ENCODE measurements at places on chromosomes 7 and 10.
A peak's percentile ranks its signal among the peaks of the same experiment; 100 is the strongest.

GRCh38 chr7:134210976-134211663, 84.0 kb downstream of the LRGUK start:
- no peak for DNase-seq

DNA sequence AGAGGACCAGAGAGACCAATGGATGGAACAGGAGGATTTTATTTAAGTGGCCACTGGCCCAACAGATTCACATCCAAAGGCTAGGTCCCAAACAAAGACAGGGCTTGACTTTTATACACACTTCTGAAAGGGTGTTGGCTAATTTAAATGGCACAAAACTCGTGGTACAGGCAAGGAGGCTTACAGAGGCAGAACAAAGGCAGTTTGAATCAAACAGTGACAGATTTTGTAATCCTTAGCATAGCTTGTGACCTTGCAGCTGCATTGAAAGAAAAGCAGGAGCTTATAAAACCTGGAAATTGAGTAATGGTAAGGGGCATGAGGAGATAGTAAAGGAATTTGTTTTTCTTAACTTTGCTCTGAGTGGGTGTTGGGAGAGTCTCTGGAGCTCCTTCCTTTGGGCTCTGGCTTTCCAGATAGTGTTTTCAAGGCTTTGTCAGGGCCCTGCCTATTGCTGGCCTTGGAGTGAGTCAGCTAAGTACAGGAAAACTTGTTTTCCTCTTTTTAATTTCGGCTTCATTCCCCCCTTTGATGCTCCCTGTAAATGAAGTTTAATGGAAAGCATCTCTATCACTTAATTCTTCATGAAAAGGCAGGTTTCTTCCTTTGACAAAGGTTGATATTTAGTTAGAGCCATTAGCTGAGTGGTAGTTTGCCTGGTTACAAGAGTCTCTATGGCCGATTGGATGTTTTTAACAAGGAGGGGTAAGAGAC, 96.9 kb downstream of the TRIM24 start:
- DNase-seq, result no peak

GRCh38 chr7:106521541-106521940, 139.4 kb downstream of the CCDC71L start:
- no peak for DNase-seq

- no peak for DNase-seq
Measured at GRCh38 chr10:123783296-123783695, 108.3 kb downstream of the CPXM2 start.

DNA sequence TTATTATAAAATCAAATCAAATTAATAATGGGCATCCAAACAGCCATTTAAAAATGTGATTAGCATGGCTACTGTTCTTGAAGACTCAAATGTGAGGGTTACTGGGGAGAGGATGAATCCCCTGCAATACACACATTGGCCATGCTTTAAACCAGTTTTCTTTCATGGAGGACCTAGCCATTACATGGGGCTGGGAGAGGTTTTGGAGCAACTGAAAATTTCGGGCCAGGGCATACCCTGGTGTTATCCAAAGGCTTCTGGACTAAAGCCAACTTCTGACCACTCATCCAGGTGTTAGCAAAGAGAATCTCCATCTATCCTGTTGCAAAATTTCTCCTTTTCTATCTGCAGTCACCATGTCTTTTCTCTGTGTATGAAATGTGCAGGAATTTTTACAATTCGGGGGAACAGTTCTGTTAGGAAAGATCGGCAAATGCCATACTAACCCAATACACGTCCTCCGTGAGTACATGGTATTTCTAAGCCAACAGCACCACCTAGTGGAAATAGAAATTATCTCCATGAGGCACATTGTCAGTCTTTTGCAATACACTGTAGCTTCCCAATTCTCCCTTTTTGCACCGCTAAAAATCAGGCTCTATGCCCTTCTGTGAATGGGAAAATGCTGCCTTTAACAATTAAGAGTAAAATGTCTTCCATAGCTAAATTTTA, 47.0 kb upstream of the ZNF107 start:
- no peak for DNase-seq

- DNase-seq, result no peak
Measured at GRCh38 chr10:84762754-84763394, 434.5 kb downstream of the CCSER2 start.

DNA sequence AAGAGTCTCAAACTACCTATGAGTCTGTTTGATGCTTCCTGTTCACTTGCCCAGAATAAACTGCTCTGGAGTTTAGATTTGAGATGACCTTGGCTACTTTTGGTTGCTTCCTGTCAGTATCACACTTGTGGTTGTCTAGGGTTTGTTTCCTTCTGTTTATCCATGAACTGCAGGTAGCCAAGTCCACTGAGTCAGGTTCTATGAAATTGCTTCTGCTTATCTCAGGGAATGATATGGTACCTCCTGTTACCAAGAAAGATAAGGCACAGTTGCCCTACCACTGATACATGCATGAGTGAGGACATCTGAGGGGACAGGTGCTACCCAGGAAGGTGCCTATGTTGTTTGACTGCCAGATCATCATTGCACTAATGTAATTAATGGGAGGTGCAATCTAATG, 15.8 kb upstream of the EEPD1 start:
- DNase-seq, result no peak

GRCh38 chr7:117435475-117436043, 8.3 kb upstream of the ASZ1 start:
- DNase-seq, result no peak

GRCh38 chr10:75202321-75203045, 8.1 kb upstream of the VDAC2 start:
- DNase-seq, result no peak

GRCh38 chr10:60353519-60354258, 36.0 kb downstream of the ANK3 start:
- DNase-seq, result peak; percentile 54

DNA sequence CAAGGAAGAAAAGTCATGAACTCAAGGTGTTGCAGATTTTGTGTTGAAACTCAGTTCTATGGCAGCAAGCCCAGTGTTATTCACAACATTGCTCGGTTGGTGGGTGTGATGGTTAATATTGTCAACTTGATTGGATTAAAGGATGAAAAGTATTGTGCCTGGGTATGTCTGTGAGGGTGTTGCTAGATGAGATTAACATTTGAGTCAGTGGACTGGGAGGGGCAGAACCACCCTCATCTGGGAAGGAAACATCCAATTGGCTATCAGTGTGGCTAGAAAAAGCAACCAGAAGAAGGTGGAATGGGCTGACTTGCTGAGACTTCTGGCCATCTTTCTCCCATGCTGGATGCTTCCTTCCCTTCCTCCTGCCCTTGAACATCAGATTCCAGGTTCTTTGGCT, 353.2 kb downstream of the ADRA2A start:
- DNase-seq, result no peak

DNA sequence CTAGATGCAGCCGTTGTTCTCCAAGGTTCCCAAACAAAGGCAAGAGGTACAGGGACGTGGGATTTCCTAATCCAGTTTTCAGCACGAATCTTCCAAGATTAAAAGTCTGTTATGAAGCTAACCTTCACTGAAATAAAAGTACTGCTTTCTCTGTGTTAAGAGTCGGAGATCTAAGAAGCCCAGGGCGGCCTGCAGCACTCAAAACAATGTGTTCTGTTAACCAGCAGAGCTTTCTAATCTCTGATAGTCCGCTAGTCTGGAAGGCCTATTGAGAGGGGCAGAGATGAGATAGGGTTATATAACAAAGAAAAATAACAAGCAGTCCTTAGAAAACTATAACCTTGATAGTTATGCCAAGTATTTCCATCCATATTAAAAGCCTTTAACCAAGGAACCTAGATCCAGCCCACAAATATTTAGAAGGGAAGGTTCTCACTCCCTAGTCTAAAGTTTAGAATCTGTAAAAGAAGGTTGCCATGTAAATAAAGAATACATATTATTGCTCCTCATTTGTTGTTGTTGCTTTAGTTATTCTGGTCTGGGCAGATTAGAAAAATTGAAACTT, 106.3 kb upstream of the SVIL start:
- DNase-seq, result no peak

DNA sequence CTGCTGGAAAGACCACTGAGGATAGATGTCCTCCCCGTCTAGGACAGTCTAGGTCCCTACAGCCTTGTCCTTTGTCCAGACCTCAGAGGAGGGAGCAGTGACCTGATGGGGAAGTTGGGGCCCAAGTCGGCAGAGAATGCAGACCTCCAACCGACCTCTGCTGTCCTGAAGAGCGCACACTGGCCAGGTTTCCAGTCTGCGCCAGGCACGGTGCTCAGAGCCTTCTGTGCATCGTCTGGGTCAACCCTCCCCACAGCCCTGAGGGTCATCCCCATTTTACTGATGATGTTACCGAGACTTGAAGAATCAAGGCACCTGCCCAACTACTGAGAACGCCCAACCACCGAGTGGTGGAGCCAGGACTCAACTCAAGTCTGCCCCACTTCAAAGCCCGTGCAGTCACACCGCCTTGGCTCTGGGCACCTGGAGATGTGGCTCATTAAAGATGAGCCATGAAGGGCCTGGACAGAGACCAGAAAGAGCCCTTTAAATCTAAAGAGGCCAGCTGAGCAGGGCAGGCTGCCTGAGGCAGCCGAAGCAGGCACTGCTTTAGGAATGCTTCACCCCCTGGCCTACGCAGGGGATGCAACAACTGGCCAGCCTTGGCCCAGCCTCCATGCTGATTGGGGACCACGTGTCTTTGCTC, 4.4 kb downstream of the ITPRIP start:
- no peak for DNase-seq

- no peak for DNase-seq
Measured at GRCh38 chr10:176677-177076, 41.4 kb downstream of the ZMYND11 start.

DNA sequence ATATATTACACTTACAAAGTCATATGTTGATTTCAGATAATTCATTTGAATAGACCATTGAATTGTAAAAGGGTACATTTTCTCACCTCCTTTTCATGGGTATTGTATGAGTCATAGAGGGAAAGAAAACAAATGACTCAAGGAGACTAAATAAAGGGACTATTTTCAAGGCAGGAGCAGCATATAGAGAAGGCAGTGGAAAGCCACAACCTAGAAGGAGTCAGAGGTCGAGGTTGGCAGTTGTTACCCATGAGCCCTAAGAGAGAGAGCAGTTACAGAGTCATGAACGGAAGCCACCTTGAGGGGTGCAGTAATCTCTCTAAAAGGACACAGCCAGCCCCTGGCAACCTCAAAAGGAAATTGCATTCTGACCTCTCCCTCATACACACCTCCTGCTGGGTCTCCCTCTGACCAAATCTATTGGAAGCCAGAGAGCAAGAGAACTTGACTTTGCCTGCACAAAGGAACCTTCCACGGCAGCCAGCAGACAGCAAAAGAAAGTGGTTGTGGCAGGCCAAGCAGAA, 137.9 kb downstream of the GRM8 start:
- no peak for DNase-seq

GRCh38 chr7:14748461-14748860, 154.1 kb downstream of the DGKB start:
- DNase-seq, result no peak

DNA sequence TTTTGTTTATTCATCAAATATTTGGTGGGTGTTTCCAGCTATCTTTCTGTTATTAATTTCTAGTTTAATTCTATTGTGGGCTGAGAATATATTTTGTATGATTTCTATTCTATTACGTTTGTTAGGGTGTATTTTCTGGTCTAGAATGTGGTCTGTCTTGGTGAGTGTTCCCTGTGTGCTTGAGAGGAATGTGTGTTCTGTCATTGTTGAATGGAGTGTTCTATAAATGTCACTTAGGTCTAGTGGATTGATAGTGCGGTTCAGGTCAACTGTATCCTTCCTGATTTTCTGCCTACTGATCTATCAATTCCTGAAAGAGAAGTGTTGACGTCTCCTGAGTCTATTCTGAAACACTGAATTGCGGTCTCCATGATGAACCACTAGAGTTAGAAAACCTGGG, 8.5 kb downstream of the HTRA1 start:
- no peak for DNase-seq

- DNase-seq, result no peak
Measured at GRCh38 chr7:3371601-3372000, 70.5 kb downstream of the SDK1 start.

DNA sequence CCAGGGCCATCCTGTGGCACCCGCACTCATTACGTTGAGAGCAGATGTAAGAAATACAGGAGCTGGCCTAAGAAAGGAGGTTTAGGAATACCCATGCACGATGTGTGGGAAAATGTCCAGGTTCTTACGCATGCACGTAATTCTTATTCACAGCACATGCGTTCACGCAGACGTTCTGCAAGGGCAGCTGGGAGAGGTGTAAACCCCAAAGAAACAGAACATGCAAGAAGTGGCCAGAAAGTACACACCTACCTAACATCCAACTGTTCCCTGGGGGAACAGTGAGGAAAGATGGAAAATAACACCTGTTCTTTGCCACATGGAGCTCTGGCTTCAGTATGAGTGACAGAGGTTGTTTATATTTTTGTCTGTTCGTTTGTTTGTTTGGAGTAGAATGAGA, 285.6 kb downstream of the PRPF18 start:
- no peak for DNase-seq

DNA sequence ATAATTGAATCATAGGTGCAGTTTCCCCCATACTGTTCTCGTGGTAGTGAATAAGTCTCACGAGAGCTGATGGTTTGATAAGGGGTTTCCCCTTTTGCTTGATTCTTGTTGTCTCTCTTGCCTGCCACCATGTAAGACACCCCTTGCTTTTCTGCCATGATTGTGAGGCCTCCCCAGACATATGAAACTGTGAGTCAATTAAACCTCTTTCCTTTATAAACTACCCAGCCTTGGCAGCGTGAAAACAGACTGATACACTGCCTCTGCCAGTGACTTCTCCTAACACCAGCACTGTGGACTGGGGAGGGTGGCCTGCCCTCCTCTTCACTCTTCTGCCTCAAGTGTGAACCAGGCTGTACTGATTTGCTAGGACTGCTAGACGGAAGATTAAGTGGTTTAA, 108.6 kb downstream of the RAB11FIP2 start:
- no peak for DNase-seq

GRCh38 chr7:90167361-90167760, 13.1 kb downstream of the STEAP1 start:
- DNase-seq, result no peak

- no peak for DNase-seq
Measured at GRCh38 chr10:49837051-49837478, 74.9 kb upstream of the OGDHL start.

DNA sequence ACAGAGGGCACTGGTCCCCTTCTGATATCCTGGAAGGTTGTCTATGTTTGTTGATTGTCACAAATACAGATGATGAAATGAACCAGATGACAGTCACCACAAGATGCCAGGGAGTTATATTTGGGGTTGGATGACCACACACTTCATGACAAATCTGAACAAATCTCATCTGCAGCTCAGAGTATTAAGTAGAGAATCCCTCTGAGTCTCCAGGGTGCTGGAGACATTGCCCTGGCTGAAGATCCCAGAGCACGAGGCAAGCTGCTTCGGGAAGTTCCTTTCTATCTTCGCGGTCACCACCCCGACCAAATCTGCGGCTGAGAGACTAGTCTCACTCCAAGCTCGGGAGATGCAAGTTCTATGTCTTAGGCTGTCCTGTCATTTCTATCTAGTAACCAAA, 9.0 kb downstream of the DENND2A start:
- no peak for DNase-seq

GRCh38 chr10:73968098-73968521, 29.8 kb upstream of the VCL start:
- no peak for DNase-seq

- no peak for DNase-seq
Measured at GRCh38 chr10:84596585-84596984, 268.2 kb downstream of the CCSER2 start.

Measured in hypothalamus (tissue), 51 donors.